ENCODE measurements at places on chromosomes 12 and 14. TPM values are rescaled to one million over a fixed set of nuclear protein-coding genes. Genes with fewer than 3 reads are reported as not detected.

- H3K36me3 ChIP-seq: peaks cover 11% of the 10 kb centered on the region
- no peaks in the 10 kb centered on the region for H3K4me1 ChIP-seq
- no peak for DNase-seq
- H3K4me3 ChIP-seq: no peak overlapping the region
- H3K27me3 ChIP-seq: no peaks in the 10 kb centered on the region
These were observed 7.2 kb downstream of the NAB2 start for GRCh38 chr12:57096099-57096572.

GRCh38 chr12:128543460-128543859, 276.5 kb downstream of the TMEM132C start:
- no peak overlapping the region for H3K4me3 ChIP-seq
- no peak overlapping the region for H3K27ac ChIP-seq

DNA sequence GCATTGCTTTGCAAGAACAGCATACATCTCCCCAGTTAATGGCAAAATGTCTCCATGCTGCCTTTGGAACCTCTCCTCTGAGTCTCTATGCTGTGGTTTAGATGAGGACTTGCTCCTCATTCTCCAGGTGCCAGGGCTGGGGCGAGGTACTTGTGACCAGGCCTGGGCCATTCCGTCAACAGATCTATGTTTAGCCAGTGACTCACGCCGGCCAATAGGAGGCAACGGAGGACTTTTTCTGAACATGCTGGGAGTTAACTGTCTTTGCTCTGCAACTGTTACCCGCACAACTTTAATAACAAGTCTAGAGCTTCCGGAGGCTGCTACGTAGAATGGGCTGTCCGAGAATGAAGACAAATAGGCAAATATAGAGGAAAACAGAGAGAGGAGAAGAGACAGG, 214.2 kb downstream of the GLT1D1 start:
- no peaks in the 10 kb centered on the region for H3K27me3 ChIP-seq
- no peak overlapping the region for H3K4me3 ChIP-seq
- no peak overlapping the region for H3K27ac ChIP-seq
- no peaks in the 10 kb centered on the region for H3K4me1 ChIP-seq
- no peak for DNase-seq

DNA sequence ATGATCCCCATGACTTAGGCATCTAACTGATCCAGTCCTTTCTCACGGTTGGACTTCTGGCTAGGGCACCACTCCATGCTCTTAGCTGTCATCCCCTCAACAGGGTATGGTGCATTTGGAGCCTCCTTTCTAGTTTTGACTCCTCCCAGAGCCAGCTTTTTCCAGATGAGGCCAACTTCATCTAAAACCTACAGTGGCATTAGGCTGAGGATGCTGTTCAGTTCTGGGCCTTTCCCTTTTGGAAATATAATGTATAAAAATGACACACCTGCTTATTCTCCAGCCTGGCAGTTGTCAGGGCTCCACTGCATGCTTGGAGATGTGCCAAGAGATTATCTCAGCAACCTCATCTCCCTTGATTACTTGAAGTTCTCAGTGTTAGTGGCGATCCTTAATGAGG, 239.7 kb downstream of the EMP1 start:
- H3K27me3 ChIP-seq: no peaks in the 10 kb centered on the region
- H3K4me1 ChIP-seq: no peaks in the 10 kb centered on the region
- no peak overlapping the region for H3K27ac ChIP-seq
- H3K36me3 ChIP-seq: no peaks in the 10 kb centered on the region
- H3K4me3 ChIP-seq: no peak overlapping the region

- no peak overlapping the region for H3K27ac ChIP-seq
- H3K4me3 ChIP-seq: no peak overlapping the region
- peaks cover 2% of the 10 kb centered on the region for H3K27me3 ChIP-seq
- H3K36me3 ChIP-seq: no peaks in the 10 kb centered on the region
- no peak for DNase-seq
These were observed 32.7 kb upstream of the RIMBP2 start for GRCh38 chr12:130748786-130749185.

DNA sequence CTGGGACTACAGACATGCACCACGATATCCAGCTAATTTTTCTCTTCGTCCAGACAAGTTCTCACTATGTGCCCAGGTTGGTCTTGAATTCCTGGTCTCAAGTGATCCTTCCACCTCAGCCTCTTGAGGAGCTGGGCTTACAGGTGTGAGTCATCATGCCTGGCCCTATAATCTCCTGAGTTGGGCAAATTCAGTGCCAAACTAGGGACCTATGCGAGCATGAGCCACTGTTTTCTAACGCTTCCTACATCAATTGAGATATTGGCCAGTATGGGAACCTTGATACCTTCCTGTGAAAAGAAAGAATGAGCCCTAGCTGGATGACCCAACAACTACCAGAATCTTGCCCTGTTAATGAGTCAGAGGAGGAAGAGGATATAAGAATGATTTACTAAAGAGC, 585.2 kb downstream of the C12orf50 start:
- no peaks in the 10 kb centered on the region for H3K36me3 ChIP-seq
- no peak for DNase-seq
- no peaks in the 10 kb centered on the region for H3K27me3 ChIP-seq
- no peak overlapping the region for H3K27ac ChIP-seq
- no peaks in the 10 kb centered on the region for H3K4me1 ChIP-seq

GRCh38 chr14:93343797-93344196, 3.2 kb upstream of the COX8C start:
- no peaks in the 10 kb centered on the region for H3K27me3 ChIP-seq
- no peak overlapping the region for H3K4me3 ChIP-seq
- DNase-seq: no peak
- no peak overlapping the region for H3K27ac ChIP-seq
- no peaks in the 10 kb centered on the region for H3K36me3 ChIP-seq

DNA sequence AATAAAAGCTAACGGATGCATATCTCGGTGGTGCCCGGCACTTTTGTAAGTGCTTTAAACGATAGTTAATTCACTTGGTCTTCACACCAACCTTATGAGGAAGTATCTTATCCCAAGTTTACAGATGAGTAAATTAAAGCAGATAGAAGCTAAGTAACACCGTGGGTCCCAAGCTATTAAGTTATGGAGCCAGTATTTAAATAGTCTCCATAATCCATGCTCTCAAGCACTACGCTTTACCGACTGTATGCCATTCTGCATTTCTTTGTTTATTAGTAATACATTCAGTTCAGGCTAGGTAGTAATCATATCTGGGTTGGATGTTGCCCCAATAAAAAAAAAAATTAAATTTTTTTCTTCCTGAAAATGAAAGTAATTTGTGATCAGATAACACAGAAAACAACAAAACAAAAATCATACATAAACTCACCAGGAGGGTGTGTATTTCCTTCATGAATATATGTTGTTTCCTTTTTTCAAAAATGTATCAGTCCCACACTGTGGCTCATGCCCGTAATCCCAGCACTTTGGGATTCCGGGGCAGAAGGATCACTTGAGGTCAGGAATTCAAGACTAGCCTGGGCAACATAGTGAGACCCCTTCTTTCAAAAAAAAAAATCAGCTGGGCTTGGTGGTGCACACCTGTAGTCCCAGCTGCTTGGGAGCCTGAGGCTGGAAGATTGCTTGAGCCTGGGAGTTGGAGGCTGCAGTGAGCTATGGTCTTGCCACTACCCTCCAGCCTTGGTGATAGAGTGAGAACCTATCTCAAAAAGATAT, 1.4 kb upstream of the M6PR start:
- H3K27me3 ChIP-seq: no peaks in the 10 kb centered on the region
- no peak overlapping the region for H3K27ac ChIP-seq
- peak; percentile 52 for DNase-seq
- H3K36me3 ChIP-seq: peaks cover 2% of the 10 kb centered on the region

- H3K4me3 ChIP-seq: peak overlapping the region; percentile 59
- no peaks in the 10 kb centered on the region for H3K4me1 ChIP-seq
- no peaks in the 10 kb centered on the region for H3K27me3 ChIP-seq
These were observed 1.4 kb downstream of the PLXNC1 start for GRCh38 chr12:94149781-94150239.

UBC gene
- 1,141 TPM for total RNA-seq

DENND5B gene
- total RNA-seq: 15.7 TPM

ADAM21 gene
- 0.17 TPM for total RNA-seq

KCNA5 gene
- total RNA-seq: 3.8 TPM

Data from lung (tissue), 17 donors.